ENCODE measurements at places on chromosomes 13 and 19.

DNA sequence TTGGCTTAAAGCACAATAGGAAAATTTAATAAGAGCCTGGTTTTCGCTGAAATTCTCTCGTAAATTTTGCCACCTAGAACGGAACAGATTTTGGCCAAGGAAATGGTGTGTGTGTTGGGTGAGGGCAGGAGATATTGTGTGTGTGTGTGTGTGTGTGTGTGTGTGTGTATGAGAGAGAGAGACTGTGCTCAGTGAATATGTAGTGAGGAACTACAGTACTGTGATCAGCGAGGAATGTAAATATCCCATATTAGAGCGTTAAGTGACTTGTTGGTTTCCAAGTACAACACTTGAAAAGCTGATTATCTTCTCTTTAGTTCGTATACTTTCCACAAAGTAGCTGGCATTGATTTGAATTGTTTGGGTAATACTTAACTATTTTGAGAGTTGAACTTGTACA, 738.9 kb downstream of the PCDH9 start:
- DNase-seq = no peak

- no peak for DNase-seq
Observed at GRCh38 chr19:2724148-2724557, 3.0 kb upstream of the DIRAS1 start.

- peak; percentile 27 for DNase-seq
Observed at GRCh38 chr19:16382775-16383543, 58.3 kb downstream of the KLF2 start.

GRCh38 chr19:37074111-37074510, 4.1 kb upstream of the ZNF420 start:
- DNase-seq = no peak

- no peak for DNase-seq
Observed at GRCh38 chr19:41456342-41456918, 13.5 kb downstream of the ERICH4 start.

DNA sequence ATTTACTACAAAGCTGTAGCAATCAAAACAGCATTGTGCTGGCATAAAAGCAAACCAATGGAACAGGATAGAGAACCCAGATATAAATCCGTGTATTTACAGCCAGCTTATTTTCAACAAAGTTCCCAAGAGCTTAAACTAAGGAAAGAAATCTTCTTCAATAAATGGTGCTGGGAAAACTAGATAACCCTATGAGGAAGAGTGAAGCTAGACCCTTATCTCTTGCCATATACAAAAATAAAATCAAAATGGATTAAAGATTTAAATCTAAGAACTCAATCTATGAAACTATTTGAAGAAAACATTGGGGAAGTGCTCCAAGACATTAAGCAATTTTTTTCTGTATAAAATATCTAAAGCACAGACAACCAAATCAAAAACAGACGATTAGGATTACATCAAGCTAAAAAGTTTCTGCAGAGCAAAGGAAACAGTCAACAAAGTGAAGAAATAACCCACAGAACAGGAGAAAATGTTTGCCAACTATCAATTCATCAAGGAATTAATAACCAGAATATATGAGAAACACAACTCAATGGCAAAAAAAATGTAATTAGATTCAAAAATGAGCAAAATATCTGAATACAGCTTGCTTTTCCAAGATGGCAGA, 480.7 kb downstream of the LMO7 start:
- DNase-seq = no peak

- no peak for DNase-seq
Observed at GRCh38 chr13:99797691-99798090, 173.9 kb downstream of the ZIC5 start.

DNA sequence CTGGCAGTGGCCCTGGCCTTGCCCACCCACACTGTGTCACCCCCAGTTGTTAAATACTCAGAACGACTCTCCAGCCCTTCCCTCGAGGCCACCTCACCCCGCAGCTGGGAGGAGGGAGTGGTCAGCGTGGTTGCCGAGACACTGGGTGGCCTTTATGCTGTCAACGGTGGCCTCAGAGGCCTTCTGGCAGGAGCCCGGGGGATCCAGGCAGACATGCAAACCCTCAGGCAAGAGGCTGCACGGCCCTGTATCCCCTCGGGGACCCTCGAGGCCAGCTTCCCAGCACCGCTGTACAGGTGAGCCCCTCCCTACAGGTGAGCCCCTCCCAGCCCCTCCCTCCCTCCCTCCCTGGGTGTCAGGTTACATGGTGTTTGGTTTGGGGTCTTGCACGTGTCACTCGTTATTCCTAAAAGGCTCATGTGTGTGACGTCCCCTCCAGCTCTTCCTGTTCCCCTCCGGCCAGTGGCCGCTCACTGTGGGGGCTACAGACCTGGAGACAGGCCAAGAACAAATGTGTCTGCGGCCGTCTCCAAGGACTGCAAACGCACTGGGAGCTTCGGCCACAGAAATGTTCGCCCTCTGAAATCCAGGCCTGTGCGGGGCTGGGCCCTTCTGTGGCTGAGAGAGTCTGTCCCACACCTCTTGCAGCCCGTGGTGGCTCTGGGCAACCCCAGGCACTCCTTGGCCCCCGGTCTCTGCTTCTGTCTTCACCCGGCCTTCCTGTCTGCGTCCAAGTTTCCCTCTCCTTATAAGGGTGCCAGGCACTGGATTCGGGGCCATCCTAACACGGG, at the start of gene TEKTIP1:
TSS of gene TEKTIP1 (plus strand) at position 210 of the 791 bp plus-strand sequence. CDS start at position 214, 4 bp downstream.
- DNase-seq = no peak

DNA sequence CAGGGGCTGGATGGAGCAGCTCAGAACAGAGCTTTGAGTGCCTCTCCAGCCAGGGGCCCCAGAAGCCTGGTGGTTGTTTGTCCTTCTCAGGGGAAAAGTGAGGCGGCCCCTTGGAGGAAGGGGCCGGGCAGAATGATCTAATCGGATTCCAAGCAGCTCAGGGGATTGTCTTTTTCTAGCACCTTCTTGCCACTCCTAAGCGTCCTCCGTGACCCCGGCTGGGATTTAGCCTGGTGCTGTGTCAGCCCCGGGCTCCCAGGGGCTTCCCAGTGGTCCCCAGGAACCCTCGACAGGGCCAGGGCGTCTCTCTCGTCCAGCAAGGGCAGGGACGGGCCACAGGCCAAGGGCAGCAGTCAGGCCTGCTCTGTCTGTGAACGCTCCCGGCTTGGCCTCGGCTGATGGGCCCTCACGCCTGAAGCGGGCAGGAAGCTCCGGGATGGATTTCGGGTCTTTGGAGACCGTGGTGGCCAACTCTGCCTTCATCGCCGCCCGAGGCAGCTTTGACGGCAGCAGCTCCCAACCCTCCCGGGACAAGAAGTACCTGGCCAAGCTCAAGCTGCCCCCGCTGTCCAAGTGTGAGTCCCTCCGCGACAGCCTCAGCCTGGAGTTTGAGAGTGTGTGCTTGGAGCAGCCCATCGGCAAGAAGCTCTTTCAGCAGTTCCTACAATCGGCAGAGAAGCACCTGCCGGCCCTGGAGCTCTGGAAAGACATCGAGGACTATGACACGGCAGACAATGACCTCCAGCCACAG, at the start of gene GRK1:
TSS of gene GRK1 (plus strand) at position 269 of the 751 bp plus-strand sequence. CDS start at position 437, 168 bp downstream.
- no peak for DNase-seq

DNA sequence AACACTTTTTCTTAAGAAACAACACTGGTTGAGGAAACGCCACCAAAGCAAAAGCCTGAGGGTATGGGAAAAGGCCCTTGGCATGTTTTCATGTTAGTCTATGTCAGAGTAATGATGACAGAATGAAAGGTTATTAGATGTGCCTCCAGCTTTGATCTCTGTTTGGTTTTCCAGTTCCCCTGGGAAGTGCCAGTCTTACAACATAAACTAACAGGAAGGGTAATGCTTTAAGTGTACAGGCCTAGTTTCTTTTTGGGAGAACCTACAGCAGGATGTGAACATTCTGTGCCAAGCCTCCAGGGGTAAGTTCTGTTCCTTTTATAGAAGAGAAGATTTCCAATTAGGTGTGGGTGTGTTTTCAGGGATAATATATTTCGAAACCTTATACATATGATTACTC, 121.7 kb downstream of the FNDC3A start:
- no peak for DNase-seq

DNA sequence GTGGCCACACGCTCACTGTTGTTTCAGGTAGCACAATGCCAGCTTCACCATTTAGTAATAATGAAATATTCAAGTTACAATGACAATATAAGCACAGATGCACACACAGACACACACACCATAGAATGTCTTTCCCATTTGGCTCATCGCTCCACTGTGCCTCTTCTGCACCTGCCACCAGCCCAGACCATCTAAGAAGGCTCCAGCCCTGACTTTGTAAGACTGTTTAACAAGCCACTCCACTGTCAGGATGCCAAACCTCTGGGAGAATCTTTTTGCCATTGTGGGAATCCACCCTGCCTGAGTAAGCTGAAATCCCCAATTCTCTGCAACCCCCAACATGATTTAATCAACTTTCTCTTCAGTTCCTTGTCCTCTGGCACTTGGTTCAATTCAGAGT, 60.6 kb downstream of the LHFPL6 start:
- no peak for DNase-seq

DNA sequence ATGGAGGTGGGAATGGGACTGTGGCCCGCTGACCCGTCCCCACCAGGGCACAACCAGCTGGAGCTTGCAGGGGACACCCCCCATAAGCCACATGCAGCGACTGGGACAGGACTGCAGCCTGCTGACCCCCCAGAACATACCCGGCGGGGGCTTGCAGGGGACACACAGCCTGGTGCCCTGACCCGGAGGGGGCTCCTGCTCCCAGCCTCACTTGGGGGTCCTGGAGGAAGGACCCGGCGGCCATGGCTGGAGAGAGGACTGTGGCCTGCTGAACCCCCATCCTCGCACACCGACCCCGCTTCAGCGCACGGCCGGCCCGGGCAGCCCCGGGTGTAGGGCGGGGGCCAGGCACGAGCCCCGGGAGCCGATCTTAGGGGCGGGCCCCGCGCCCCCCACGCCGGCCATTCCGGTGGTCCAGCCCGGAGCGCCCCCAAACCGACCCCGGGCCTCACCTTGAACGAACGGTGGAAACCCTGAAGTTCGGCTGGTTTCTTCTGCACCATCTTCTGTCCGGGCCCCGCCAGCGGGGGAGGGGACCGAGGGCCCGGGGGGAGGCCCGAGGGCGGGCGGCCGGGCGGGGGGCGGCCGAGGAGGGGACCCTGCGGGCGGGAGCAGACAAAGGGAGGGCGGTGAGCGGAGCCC, 574 bp downstream of the MKNK2 start:
- DNase-seq = peak; percentile 73

DNA sequence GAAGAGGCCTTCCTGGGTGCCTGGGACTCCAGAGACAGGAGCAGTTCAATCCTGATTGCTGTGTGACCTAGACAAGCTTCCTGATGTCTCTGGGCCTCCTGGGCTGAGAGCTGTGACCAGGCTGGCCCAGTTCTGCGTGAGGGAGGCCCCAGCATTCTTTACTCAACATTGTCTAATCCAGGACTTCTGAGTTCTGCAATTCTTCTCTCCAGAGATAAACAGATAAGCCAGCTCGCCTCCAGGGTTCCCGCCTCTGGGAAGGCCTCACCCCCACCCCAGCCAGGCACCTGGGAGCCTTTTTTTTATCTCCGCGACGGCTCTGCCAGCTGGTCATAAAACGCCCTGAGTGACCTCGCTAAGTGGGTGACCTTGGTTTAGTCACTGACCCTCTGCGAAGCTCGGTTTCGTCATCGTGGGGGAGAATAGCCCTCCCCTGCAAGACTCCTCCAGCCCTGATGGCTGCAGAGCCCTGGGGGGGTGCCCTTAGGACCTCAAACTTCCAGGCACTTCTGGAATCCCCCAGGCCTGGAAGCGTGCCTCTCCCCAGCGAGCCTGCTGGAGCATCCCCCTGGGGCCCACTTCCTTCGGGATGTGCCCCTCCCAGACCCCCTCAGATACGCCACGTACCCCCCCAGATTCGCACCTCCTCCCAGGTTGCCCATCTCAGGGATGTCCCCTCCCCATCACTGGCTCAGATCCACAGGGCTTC, 1.9 kb downstream of the SULT2B1 start:
- DNase-seq = no peak

GRCh38 chr19:47798904-47799266, 5.5 kb downstream of the TPRX1 start:
- DNase-seq = no peak

- DNase-seq = no peak
Observed at GRCh38 chr13:81395368-81395767, 1054.4 kb upstream of the SPRY2 start.

- DNase-seq = no peak
Observed at GRCh38 chr13:105048677-105049076, 1486.8 kb downstream of the EFNB2 start.

GRCh38 chr19:718251-718951, 9.7 kb downstream of the PALM start:
- DNase-seq = no peak

DNA sequence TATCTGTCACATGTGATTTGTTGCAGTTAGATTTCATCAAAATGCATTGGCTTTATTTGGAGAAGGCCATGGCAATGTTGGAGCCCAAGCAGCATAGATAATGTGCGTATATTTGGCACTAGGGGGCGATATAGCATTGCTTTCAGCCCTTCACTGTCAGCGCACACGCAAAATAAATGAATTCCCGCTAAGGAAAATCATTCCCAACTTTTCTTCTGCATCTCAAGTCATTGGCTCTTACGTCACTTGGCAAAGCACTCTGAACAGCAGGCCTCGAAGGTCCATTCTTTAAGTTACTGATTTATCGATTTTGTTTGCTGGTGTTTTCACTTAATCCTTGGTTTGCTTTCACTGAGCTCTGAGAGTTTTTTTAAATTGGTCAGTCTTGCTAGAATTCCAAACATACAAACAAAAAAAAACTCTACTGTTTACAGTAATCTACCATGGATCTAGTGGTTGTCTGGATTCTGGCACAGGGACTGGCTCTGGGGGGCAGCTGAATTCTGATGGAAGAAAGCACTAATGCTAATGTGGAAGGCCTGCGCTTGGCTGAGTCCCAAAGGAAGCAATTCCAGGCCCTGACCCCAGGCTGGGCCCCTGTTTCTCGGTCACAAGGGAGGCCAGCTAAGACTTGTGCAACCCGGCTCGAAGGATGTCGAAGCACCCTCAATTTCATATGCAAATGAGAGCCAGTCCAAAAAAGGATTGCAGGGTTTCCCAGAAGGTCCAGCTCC, 97.7 kb upstream of the IPO5 start:
- DNase-seq = peak; percentile 55

GRCh38 chr19:1000095-1000494, at the start of gene GRIN3B:
Gene GRIN3B, plus strand, starts transcription at chr19:1000419. Its CDS starts 19 bp downstream, at chr19:1000438.
- DNase-seq = peak; percentile 17

GRCh38 chr13:69194130-69194529, 913.5 kb upstream of the ATXN8OS start:
- no peak for DNase-seq

DNA sequence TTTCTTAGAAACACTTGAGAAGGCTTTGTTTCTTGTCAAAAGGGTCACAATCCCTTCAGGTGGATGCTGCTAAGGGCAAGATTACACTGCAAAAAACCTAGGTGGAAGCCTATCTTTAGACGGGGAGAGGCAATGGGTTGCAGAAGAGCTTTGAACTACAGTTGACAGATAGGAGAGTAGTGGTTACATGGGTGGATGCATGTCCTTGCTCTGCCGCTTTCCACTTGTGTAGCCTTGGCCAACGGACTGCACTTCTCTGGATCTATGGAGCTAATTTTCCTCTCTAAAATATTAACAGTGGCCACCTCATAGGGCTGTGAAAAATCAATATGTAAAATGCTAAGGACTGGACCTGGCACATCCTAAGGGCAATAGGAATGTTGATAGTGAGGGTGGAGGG, 980 bp downstream of the BCKDHA start:
- no peak for DNase-seq

Data from hematopoietic multipotent progenitor cell treated with erythropoietin and hydrocortisone succinate and interleukin-3 and kit ligand, for 17 days (in vitro differentiated cells).